ENCODE measurements at places on chromosomes 2 and 18.

DNA sequence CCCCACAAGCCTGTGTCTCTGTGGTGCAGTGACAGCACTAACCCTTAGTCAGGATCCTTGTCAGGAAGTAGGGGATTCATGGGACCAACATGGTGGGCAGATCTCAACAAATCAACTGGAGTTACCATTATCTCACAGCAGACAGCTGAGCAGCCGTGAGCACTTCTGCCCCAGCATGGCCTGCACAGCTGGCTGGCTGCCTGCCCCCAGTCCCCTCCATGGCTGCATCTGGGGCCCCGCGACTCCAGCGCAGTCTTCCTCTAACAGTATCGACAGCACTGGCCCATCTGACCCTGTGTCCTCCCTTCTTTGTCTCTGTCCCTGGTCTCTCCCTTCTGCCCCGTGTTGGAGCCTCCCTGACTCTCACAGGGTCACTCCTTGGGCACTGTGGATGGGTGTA is 4.7 kb upstream of the ADCY3 start:
- H3K36me3 ChIP-seq: no peaks in the 10 kb centered on the region
- DNase-seq: no peak
- no peaks in the 10 kb centered on the region for H3K27me3 ChIP-seq
- H3K4me1 ChIP-seq: peaks cover 28% of the 10 kb centered on the region
- no peak overlapping the region for H3K4me3 ChIP-seq

DNA sequence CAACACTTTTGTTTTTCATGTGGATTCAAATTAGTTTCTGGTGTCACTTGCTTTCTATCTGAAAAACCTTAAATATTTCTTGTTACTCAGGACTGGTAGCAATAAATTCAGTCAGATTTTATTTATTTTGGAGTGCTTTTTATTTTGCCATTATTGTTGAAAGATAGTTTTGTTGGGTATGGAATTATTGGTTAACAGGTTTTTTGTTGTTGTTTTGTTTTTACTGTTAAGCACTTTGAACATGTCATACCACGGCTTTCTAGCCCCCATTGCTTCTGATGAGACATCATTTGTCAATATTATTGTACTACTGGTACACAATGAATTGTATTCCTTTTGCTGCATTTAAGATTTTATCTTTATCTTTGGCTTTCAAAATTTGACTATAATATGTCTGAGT is 12.9 kb upstream of the SFT2D3 start:
- no peaks in the 10 kb centered on the region for H3K27me3 ChIP-seq
- H3K27ac ChIP-seq: no peak overlapping the region
- DNase-seq: no peak
- H3K4me1 ChIP-seq: no peaks in the 10 kb centered on the region

GRCh38 chr18:48867978-48868377 is 82.8 kb downstream of the SMAD7 start:
- no peak overlapping the region for H3K4me3 ChIP-seq
- no peak overlapping the region for H3K27ac ChIP-seq
- peaks cover 33% of the 10 kb centered on the region for H3K4me1 ChIP-seq
- no peak for DNase-seq
- no peaks in the 10 kb centered on the region for H3K27me3 ChIP-seq
- no peaks in the 10 kb centered on the region for H3K36me3 ChIP-seq

- H3K4me1 ChIP-seq: no peaks in the 10 kb centered on the region
- no peak for DNase-seq
- H3K27ac ChIP-seq: no peak overlapping the region
Observed at GRCh38 chr2:56132138-56132537, 51.7 kb upstream of the CCDC85A start.

- no peak overlapping the region for H3K27ac ChIP-seq
- H3K4me3 ChIP-seq: no peak overlapping the region
- no peaks in the 10 kb centered on the region for H3K27me3 ChIP-seq
- peaks cover 76% of the 10 kb centered on the region for H3K4me1 ChIP-seq
Observed at GRCh38 chr2:73998451-73998850, 13.7 kb downstream of the TET3 start.

GRCh38 chr18:60649107-60649506 is 276.5 kb upstream of the MC4R start:
- no peak for DNase-seq
- H3K4me1 ChIP-seq: no peaks in the 10 kb centered on the region
- no peak overlapping the region for H3K4me3 ChIP-seq
- no peaks in the 10 kb centered on the region for H3K36me3 ChIP-seq
- no peak overlapping the region for H3K27ac ChIP-seq

GRCh38 chr18:27608742-27609141 is 423.6 kb upstream of the CHST9 start:
- no peaks in the 10 kb centered on the region for H3K4me1 ChIP-seq
- H3K4me3 ChIP-seq: no peak overlapping the region
- H3K36me3 ChIP-seq: no peaks in the 10 kb centered on the region
- DNase-seq: no peak

- no peaks in the 10 kb centered on the region for H3K36me3 ChIP-seq
- H3K4me3 ChIP-seq: no peak overlapping the region
- DNase-seq: no peak
- H3K27me3 ChIP-seq: no peaks in the 10 kb centered on the region
- no peaks in the 10 kb centered on the region for H3K4me1 ChIP-seq
Observed at GRCh38 chr2:44480068-44480467, 118.3 kb downstream of the CAMKMT start.

DNA sequence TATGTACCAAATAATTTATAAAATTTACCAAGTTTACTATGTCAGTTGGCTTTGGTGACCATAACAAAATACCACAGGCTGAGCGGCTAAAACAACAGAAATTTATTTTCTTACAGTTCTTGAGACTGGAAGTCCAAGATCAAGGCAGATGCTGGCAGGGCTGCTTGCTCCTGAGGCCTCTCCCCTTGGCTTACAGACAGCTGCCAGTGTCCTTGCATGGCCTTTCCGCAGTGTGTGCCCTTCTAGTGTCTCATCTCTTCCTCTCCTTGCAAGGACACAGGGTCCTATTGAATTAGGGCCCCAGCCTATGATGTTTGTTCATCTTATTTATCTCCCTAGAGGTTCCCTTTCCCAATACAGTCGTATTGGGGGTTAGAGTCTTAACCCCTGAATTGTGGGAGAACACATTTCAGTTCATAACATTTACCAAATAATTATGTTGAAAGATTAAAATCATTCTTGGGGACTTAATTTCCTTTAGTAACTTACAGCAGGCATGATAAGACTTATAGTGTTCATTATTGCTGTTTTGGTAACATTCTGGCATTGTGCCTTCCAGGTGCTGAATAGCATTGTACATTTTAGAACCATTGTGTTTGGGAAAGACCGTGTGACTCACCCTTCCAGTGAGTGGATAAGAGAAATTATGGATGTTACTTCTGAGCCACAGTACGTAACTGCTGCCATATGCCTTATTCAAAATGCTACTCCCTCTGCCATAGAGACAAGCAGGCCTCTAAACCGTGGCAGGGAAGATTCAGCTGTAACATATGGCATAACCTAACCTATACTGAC is 317.5 kb downstream of the TMX3 start:
- H3K4me3 ChIP-seq: no peak overlapping the region
- no peaks in the 10 kb centered on the region for H3K36me3 ChIP-seq
- no peaks in the 10 kb centered on the region for H3K27me3 ChIP-seq

DNA sequence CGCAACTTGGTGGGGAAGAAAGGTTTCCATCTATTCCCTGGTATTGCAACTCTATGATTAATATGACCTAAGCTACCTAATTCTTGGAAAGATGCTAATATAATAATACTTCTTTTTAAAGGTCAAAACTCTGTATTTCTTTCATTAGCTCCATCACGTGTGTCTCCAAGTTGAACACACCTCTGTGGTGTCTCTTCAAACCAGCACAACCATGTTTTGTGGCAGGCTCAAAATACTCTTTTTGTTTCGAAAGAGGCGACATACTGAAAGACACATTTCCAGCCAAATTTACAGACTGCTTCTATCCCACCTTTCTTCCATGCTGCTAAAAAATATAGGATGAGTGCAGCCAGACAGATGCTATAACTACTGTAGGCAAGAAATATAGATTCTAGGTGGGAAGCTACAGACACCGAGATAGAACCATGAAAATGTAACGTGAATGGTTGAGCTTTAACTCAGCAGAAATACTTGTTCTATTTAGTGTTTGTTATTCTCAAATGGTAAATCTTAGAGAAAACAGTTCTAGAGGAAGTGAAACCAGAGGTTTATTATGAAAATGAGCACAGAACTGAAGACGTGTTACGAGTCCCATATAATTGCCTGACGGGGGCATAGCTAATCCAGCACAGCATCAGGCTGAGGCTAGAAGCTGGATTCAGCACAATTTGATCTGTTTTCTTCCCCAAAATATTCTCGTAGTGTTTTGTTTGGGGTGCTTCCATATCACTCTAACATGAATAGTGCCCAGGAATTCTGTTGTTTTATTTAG is 991.5 kb upstream of the FANCL start:
- H3K4me3 ChIP-seq: no peak overlapping the region
- H3K27ac ChIP-seq: no peak overlapping the region
- no peak for DNase-seq
- no peaks in the 10 kb centered on the region for H3K36me3 ChIP-seq

DNA sequence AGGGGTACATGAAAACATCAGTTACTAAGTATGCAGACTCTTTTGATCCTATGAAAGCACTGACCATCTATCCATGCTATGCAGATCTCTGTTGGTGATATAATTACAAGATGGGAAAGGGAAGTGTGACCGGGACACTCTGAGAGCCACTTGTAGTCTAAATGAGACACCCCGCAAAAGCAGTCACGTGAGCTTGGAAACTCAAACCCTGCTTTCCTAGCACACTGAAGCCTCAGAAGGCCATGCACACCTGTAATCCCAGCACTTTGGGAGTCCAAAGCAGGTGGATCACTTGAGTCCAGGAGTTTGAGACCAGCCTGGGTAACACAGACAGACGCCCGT is 137.5 kb downstream of the INO80D start:
- no peak overlapping the region for H3K27ac ChIP-seq
- no peaks in the 10 kb centered on the region for H3K36me3 ChIP-seq
- H3K4me3 ChIP-seq: no peak overlapping the region
- peaks cover 4% of the 10 kb centered on the region for H3K27me3 ChIP-seq

GRCh38 chr2:56313500-56313921 is 129.7 kb downstream of the CCDC85A start:
- H3K4me1 ChIP-seq: no peaks in the 10 kb centered on the region
- H3K27ac ChIP-seq: no peak overlapping the region
- H3K36me3 ChIP-seq: no peaks in the 10 kb centered on the region
- DNase-seq: no peak

DNA sequence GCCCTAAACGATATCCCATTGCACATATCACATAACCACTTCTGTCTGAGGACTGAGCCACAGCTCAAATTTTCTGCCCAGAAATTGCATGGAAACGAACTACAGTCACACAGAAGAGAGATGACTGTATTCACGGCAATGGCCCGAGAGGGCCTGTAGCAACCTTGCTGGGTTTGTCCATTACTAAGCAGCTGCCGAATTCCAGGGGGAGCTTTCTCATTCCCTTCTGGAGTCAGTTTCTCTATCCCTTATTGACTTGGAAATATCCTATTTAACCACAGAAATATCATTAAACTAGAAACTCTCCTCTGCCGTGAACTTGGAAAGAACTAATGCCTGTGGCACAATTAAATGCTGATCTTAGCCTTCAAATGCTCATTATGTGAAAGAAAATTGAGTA is 183.9 kb downstream of the DNER start:
- no peak overlapping the region for H3K27ac ChIP-seq
- no peaks in the 10 kb centered on the region for H3K4me1 ChIP-seq
- H3K36me3 ChIP-seq: no peaks in the 10 kb centered on the region
- no peaks in the 10 kb centered on the region for H3K27me3 ChIP-seq

DNA sequence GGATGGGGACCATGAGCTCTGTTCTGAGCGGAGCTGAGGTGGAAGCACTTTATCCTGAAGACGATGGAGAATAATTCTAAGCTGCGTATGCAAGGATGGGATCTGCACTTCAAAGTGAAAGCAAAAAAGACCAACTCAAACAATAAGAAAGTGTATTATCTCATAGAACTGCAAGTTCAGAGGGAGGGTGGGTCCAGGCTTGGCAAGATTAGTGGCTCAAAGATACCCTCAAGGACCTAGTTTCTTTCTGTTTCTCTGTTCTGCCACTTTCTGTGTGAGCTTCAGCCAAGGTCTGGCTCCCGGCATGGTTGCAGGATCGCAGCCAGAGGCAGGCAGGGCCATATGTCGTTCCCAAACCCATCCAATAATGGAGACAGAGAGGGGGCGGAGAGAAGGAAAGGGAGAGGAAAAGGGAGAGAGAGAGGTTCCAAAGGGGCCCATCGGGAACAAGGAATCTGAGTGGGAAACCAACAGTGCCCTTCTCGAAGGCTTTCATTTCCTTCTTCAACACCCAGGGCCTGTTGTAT is 169.2 kb upstream of the NCK2 start:
- H3K27me3 ChIP-seq: no peaks in the 10 kb centered on the region
- no peak for DNase-seq
- no peak overlapping the region for H3K27ac ChIP-seq
- no peak overlapping the region for H3K4me3 ChIP-seq
- peaks cover 17% of the 10 kb centered on the region for H3K4me1 ChIP-seq

GRCh38 chr2:70510313-70510712 is 43.3 kb downstream of the TGFA start:
- H3K36me3 ChIP-seq: no peaks in the 10 kb centered on the region
- no peaks in the 10 kb centered on the region for H3K27me3 ChIP-seq
- no peak for DNase-seq
- no peaks in the 10 kb centered on the region for H3K4me1 ChIP-seq

- H3K4me3 ChIP-seq: no peak overlapping the region
- no peaks in the 10 kb centered on the region for H3K27me3 ChIP-seq
- no peak overlapping the region for H3K27ac ChIP-seq
- no peaks in the 10 kb centered on the region for H3K36me3 ChIP-seq
Observed at GRCh38 chr2:237478095-237478494, 9.0 kb upstream of the MLPH start.

DNA sequence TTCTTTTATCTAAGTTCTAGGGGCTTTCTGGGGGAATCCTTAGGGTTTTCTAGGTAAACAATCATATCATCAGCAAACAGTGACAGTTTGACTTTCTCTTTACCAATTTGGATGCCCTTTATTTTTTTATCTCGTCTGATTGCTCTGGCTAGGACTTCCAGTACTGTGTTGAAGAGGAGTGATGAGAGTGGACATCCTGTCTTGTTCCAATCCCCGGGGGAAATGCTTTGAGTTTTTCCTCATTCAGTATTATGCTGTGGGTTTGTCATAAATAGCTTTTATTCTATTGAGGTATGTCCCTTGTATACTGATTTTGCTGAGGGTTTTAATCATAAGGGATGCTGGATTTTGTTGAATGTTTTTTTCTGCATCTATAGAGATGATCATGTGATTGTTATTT is 549.5 kb downstream of the EPHA4 start:
- no peak overlapping the region for H3K4me3 ChIP-seq
- no peak for DNase-seq
- no peaks in the 10 kb centered on the region for H3K36me3 ChIP-seq
- no peaks in the 10 kb centered on the region for H3K4me1 ChIP-seq
- no peaks in the 10 kb centered on the region for H3K27me3 ChIP-seq

- H3K27ac ChIP-seq: no peak overlapping the region
- H3K4me1 ChIP-seq: no peaks in the 10 kb centered on the region
- H3K4me3 ChIP-seq: no peak overlapping the region
- DNase-seq: no peak
Observed at GRCh38 chr2:29450596-29451222, 335.5 kb downstream of the CLIP4 start.

- H3K4me1 ChIP-seq: no peaks in the 10 kb centered on the region
- H3K27ac ChIP-seq: no peak overlapping the region
- no peak for DNase-seq
- no peak overlapping the region for H3K4me3 ChIP-seq
Observed at GRCh38 chr2:55115761-55116597, 65.7 kb upstream of the RTN4 start.

Data from CD4-positive, alpha-beta T cell (primary cell).